ENCODE measurements at places on chromosomes 13 and 19. TPM values are rescaled to one million over a fixed set of nuclear protein-coding genes. Genes with fewer than 3 reads are reported as not detected.

- DNase-seq, result no peak
Observed at GRCh38 chr13:87821512-87821911, 150.3 kb downstream of the SLITRK5 start.

DNA sequence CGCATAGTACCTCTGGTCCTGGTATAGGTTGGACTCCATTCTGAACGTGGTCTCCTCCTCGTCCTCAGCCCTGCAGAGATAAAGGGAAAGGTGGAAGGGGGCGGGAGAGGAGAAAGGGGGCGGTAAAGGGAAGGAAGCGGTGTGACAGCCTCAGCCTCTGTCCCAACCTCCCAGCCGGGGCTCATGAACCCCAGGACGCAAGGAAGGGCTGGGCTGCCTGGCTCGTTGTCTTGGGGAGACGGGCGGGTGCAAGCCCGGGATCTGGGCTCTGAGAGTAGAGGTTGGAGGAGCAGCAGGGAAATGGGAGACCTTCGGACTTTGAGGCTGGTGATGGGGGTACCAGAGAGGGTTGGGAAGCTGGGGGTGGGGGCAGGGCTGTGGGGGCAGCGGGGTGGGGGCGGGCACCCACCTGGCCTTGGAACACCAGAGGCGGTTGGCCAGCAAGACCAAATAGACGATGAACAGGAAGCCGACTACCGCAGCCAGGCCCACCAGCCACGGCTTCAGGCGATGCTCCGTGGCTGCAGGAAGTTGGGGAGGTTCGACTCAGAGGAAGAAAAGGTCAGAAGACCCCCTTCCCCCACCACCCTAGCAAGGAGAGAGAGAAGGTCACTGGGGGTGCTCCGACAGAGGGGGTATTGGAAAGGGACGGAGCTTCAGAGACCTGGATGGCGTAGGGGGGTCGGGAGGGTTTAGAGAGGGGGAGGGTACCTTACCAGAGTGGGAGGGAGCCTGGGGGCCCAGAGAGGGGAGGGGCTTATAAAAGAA is 1.7 kb downstream of the SMIM24 start:
- no peak for DNase-seq

DNA sequence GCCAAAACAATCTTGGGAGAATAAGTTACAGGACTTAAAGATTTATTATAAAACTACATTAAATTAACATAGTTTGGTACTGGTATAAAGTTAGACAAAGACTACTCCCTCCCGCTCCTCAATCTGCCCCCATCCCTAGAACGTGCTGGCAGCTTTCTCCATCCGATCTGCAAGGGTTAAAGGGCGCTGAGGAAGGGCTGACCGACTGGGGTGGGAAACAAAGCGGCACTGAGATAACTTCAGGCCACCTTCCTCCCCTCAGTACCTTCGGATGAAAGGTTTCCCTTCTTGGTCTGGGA is 790 bp upstream of the SUGT1 start:
- no peak for DNase-seq

- DNase-seq, result no peak
Observed at GRCh38 chr13:32851083-32852069, 164.8 kb upstream of the KL start.

- DNase-seq, result no peak
Observed at GRCh38 chr13:26498656-26499601, 58.6 kb upstream of the WASF3 start.

S1PR4 gene
- 0.39 TPM for total RNA-seq

DNA sequence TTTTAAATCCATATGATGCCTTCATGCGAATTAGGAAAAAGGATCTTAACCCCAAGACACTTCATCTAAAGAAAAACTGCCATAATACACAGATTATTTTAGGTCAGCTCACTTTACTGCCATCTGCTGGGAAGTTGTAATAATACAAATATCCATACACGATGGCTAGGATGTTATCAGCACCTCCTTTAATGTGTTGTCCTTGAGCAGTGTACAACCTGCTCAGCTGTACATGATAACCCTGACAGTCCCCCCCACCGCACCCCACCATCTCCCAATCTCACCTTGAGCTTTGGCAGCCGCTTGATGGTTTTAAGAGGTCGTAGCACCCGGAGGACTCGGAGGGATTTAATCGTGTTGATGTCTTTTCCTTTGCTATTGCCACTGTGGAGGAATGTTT is 112.2 kb downstream of the IER2 start:
- DNase-seq, result no peak

DNA sequence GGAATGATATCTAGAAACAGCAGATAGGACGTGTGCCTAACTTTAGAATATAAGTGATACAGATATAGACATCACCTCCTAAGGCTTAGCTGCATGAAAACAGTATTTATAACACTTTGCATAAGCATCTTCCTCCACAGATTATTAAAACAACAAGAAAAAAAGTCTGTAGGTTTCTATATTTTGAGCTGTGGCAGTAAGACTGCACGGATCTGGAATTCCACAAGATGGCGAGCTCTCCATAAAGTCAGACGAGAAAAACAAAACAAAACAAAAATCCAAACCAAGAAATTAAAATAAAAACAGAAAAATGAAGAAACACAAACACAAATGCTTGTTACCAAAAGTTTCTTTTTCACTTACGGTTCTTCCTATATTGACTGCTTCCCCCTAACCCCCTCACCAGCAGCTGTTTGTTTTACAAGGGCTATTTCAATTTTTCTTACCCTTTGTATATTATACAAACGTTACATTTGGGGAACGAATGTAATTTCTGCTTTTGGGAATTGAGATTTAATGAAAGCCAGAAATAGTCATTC is 285.8 kb downstream of the MYO16 start:
- DNase-seq, result peak; percentile 42

- DNase-seq, result no peak
Observed at GRCh38 chr19:38204096-38204495, 19.9 kb downstream of the DPF1 start.

DNA sequence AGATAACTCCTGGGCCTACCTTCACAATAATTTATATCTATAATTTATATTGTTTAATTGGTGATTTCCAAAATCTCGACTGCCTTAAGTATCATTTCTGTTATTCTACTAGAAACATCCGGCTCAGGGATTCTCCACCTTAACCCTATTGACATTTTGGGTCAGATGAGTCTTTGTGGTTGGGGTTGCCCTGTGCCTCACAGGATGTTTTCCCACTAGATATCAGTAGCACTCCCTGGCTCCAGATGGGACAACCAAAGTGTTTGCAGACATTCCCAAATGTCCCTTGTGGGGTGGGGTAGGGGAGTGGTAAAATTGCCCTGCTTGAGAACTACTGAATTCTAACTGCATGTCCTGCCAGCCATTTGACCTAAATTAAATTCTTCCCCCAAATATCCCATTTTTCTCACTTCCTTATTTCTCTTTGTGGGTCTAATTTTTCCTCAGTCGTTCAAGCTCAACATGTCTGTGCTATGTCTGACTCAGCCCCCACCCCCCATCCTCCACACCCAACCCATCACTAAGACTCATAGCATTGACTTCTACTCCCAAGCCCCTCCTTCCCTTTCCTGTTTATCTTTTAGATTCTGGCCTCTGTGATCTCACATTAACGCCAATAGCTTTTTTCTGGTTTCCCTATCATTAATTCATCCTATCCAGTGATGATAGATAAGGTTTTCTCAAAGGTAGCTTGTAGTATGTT is 545.1 kb downstream of the EFNB2 start:
- DNase-seq, result no peak

RFPL4A gene
- 1.8 TPM for total RNA-seq

- no peak for DNase-seq
Observed at GRCh38 chr19:47158879-47159503, 28.4 kb downstream of the SAE1 start.

DNA sequence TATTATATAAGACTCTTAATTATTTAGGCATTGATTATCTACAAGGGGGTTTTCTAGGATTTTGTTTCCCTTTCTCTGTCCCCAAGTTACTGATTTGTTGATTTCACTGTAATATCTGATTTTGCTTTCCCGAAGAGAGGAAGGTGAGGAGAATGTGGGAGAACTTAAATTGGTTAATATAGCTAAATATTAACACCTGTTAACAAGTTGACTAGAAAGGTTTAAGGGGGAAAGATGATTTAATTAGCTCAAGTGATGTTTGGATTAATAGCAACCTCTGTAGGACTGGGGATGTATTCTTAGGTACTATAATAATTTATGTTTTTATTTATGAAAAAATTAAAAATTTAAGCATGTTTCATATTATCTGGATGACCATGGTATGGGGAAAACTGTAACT is 35.1 kb downstream of the SPATA13 start:
- DNase-seq, result no peak

WDR87 gene
- total RNA-seq, result 15.3 TPM

- DNase-seq, result no peak
Observed at GRCh38 chr13:101309014-101309619, 107.2 kb downstream of the NALCN start.

KASH5 gene
- 102 TPM for total RNA-seq

DNA sequence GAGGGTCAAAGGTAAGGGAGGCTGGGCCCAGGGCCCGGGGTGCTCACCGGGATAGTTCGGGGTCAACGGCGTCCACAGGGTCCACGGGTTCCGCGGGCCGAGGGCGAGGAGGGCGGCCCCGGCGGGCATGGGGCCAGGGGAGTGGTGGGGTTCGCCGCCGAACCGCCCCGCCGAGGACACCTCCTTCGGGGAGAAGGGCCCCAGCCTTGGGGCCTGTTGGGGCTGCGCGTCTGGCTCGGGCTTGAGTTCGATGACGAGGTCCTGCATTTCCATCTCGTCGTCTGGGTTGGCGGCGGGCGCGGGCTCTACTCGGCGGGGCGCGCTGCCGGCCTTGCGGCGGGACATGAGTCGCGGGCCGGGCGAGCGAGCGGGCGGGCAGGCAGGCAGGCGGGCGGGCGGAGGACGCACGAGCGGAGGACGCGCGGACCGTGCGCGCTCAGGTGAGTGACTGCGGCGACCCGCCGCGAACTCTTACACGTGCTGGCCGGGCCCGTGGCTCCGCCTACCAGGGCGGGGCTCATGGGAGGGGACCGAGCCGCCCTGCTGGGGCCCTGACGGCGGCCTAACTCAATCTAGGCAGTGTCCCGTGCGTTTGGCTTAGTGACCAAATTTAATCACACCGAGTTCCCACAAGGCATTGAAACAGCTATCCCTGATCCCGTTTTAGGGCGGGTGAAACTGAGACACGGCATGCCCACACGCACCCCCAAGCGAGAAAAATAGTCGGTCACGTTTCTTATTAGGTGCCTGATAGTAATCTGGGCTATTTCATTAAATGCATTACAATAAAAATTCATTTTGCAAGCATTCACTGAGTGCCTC is at the start of gene ZNF296:
Gene ZNF296, minus strand, starts transcription at position 450 of the 822 bp plus-strand sequence. Its CDS starts 105 bp downstream, at position 345.
- peak; percentile 70 for DNase-seq

DNA sequence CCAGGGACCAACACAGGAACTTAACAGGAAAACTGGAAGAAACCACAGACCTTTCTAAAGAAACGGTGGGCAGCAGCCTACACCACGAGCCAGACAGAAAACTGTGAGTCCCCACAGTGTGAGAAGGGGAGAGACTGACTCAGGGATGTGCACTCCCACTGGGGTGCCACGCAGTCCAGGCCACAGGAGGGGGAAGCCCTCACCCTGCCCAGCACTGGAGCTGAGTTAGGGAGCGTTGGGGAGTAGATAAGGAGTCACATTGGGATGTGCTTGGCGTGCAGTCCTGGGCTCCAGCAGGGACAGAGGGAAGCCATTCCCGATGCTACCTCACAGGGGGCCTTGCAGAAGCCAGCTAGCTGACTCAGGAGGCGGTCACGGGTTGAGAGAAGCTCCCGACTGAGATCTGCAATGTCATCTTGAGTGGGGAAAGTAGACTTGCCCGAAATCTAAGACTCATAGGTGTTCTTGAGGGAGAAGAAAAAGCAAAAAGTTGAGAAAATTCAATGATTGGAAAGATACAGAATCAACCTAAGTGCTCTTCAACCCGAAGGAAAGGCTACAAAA is 17.3 kb downstream of the SIGLEC8 start:
- peak; percentile 59 for DNase-seq

GRCh38 chr13:83975655-83976165 is 93.4 kb upstream of the SLITRK1 start:
- DNase-seq, result no peak

GRCh38 chr13:73212482-73212881 is 153.7 kb downstream of the KLF5 start:
- DNase-seq, result no peak

CD22 gene
- 15.0 TPM for total RNA-seq

GRCh38 chr13:33284031-33284430 is 1.5 kb downstream of the STARD13 start:
- no peak for DNase-seq

DNA sequence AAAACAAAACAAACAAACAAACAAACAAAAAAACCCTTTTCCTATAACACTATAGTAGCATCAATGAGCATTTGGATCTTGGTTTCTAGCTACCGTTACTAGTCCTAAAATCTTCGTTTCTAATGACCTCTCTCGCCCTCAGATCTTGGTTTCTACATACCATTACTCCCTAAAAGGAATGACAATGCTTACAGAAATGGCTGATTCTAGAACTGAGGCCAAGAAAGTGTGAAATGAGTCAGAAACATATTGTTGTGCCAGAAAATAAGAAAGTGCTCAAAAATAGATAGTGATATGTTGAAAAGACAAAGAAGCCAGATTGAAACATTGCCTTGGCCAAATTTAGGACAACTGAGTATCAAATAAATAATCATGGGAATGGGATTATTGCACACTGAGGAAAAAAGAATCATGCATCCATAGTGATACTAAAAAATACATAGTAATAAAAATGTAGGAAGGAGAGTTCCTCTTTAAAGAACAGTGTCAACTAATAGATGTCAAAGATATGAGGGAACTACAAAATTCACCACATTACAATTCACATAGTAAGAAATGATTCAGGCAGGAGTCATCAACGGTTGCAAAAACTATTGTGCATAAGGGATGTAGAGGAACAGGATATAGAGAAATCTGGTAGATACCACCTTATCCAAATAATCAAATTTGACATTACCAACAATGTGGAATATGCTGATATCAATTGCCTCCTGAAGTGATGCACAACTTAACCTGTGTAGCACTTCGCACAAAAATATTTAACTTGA is 386.6 kb downstream of the DIAPH3 start:
- no peak for DNase-seq

- no peak for DNase-seq
Observed at GRCh38 chr13:46182491-46182877, 507 bp upstream of the LCP1 start.

GRCh38 chr13:85910962-85911361 is 111.7 kb upstream of the SLITRK6 start:
- DNase-seq, result no peak

SIGLECL1 gene
- total RNA-seq, result 18.7 TPM

ZNF625 gene
- total RNA-seq, result 8.2 TPM
